ENCODE measurements at places on chromosomes 16 and 17.

GRCh38 chr17:6870841-6871240 lies 39.3 kb upstream of the TEKT1 start:
- no peak for DNase-seq

- no peak for DNase-seq
Observed at GRCh38 chr16:3471518-3472176, 23.6 kb downstream of the C16orf90 start.

- no peak for DNase-seq
Observed at GRCh38 chr16:8907096-8907495, 24.9 kb downstream of the LITAFD start.

DNA sequence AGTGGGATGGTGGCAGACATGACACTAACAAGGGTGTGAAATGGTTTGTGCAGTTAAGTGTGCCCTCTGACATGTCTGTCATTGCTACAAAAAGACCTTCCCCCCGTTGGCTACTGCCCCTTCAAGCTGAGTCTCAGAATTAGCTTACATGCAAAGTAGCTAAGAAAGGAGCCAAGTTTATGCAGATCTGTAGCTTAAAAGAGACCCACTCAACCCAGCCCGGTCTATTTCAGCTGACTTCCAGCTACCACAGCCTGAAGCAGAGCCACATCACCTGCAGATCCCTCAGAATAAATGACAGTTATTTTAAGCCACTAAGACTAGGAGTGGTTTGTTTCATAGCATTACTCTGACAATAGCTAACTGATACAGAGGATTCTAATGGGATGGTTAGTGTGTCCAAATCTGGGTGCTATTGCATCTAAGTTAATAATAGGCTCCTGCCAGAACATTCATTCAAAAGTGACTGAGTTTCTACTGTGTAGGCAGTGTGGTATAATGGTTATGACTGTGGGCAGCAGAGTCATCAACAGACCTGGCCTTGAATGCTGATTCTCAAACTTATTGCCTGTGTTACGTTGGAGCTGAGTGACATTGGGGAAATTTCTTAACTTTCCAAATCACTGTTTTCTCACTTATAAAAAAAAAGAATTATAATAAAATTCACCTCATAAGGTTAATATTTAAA lies 11.7 kb downstream of the C17orf67 start:
- DNase-seq = no peak

- no peak for DNase-seq
Observed at GRCh38 chr16:58882292-58882691, 148.2 kb upstream of the GOT2 start.

GRCh38 chr16:5044011-5044540 lies 10.3 kb upstream of the NAGPA start:
- DNase-seq = no peak

GRCh38 chr17:3596804-3597464 lies 12.3 kb downstream of the TRPV1 start:
- no peak for DNase-seq

DNA sequence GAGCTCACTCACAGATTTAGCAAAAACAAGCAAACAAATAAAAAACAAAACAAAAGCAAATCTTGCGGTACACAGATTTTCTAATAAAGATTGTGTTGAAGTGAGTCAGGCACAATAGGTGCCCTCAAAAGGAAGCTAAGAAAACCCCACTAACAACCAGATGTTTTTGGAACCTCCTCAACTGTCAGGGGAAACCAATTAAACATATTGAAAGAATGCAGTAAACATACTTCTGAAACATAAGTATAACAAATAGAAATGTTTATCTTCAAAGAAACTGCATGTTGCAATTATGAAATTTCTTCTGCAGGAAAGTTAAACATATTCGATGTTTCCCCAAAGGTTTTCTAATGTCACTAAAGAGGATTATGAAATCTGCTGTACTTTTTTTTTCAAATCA lies 110.5 kb upstream of the CORO6 start:
- DNase-seq = no peak

- no peak for DNase-seq
Observed at GRCh38 chr17:70314096-70314495, 144.8 kb downstream of the KCNJ2 start.

- DNase-seq = no peak
Observed at GRCh38 chr17:7079581-7080455, at the start of gene CLEC10A. CLEC10A (minus strand) TSS chr17:7080251; CDS start chr17:7078812, 1,439 bp downstream.

DNA sequence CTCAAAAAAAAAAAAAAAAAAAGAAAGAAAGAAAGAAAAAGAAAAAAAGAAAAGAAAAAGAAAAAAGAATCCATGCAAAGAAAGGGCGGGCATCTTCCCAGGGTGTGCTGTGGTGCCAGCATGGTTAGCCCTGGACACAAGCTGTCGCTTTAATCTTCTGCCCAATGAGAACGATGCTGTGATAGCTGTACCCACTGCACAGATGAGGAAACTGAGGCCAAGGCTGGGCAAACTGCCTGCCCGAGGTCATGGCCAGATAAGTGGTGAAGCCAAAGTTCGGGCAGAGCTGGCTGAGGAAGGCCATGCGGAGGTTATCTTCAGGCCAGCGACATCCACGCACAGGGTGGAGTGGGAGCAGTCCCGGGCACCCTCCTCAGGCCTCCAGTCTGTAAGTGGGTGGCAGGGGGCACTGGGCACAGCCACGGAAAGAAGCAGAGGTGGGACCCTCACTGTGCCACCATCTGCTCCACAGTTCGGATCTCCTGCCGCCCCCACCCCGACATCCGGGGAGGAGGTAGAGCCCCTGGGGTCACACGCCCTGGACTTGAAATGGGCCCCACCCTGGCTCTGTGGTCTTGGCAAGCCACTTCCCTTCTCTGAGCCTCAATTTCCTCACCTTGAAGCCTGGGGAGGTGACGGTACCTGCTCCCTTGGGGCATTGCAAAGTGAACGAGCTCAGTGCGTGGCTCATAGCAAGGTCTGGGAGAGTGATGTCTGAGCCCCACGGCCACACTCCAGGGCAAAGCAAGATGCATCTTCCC lies 6.5 kb downstream of the FBXL16 start:
- no peak for DNase-seq

DNA sequence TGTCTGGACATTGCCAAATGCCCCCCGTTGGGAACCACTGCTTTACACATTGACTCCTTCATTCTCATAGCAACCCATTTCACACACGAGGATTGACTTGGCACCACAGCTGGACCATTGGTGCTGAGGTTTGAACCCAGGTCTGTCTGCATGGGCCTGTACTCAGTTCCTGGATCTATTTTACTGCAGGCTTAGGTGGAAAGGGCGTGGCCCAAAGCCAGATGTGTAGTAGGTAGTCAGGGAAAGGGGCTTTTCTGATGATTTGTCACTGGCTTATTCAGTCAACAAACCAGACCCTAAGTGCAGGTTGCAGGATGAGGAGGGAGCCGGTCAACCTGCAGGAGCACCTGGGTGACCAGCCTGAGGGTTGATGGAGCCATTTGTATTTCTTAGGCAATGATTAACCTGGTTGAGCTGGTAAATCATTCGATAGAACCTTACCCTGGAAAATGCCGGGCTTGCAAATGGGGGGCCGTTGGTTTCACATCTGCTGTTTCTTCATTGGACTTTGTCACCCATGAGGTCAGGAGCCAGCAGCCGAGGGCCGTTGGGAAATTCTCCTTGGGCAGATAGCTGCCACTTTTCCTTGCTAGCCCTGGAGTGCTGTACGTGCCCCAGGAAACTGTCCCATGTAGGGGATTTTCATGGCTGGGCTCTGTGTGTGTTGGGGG lies 104.4 kb downstream of the CMIP start:
- no peak for DNase-seq

GRCh38 chr16:57406881-57407280 lies 2.3 kb downstream of the CCL17 start:
- no peak for DNase-seq

- no peak for DNase-seq
Observed at GRCh38 chr16:69619514-69619913, 53.7 kb downstream of the NFAT5 start.

All from activated CD8-positive, alpha-beta memory T cell treated with anti-CD3 and anti-CD28 coated beads for 48 hours (primary cell).